ENCODE measurements at places on chromosomes 11 and 22.

DNA sequence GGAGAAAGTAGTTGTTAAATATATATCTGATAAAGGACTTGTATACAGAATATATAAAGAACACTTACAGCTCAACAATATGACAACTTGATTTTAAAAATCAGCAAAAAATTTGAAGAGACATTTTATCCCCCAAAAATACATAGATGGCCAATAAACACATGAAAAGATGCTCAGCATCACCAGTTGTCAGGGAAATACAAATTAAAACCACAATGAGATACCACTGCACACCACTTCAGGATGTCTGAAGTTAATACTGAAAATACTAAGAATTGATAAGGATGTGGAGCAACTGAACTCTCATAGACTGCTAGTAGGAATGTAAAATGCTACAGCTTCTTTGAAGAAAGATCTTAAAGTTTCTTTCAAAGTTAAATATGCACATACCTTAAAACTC is 49.2 kb downstream of the KREMEN1 start:
- no peak for DNase-seq

GRCh38 chr22:25760848-25761595 is 19.0 kb downstream of the MYO18B start:
- no peak for DNase-seq

DNA sequence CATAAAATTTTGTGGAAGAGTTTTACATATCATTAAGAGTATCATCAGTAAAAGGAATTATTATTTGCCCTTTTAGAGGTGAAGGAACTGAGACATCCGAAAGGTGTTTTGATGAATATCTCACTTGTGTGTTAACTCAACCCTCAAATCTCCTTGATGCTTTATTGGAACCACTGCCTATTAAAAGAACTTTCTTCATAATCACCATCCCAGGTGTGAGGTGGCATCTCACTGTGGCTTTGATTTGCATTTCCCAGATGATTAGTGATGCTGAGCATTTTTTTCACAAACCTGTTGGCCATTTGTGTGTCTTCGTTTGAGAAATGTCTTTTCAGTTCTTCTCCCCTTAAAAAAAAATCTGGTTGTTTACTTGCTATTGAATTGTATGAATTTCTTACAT is 134.0 kb upstream of the SYN3 start:
- no peak for DNase-seq

DNA sequence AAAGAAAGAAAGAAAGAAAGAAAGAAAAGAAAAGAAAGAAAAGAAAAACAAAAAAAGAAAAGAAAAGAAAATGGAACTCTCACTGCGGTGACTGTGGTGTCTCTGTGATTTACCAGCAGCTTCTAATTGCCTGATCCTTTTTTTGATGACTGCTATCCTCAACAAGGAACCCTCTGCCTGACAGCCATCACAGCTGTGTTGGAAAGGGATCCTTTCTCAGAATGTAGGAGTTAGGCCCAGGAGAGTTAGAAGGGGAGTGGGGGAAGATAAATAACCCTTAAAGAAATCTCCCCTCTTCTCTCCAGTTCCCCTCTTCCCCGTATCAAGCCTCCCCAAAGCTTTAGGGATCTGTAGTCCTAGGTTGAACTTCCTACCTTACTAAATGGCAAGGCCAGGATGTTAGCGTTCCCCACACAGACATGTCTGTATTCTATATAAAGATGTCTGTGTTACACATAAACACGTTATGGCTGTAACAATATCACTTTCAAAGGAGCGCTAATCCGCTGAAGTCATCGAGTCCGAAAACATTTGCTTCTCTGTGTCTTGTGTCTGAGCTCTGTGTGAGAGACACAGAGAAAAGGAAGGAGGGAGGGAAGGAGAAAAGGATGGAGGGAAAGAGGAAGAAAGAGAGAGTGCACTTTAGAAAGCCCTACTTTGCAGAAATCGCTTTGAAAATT is 26.8 kb upstream of the WT1 start:
- DNase-seq: no peak

GRCh38 chr22:19085233-19085718 is 36.9 kb downstream of the DGCR2 start:
- DNase-seq: no peak

DNA sequence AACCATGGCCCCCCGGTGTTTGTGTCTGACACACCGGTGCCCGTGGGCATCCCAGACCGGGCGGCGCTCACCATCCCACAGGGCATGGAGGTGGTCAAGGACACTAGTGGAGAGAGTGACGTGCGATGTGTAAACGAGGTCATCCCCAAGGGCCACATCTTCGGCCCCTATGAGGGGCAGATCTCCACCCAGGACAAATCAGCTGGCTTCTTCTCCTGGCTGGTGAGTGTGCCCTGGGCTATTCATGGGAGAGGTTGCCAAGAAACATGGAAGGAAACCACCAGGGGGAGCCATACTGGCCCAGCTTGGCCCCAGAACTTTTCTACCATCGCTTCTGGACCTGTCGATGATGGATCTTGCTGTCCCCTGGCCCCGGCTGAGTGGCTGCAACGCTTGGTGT is 36.5 kb downstream of the PRDM11 start:
- DNase-seq: no peak

DNA sequence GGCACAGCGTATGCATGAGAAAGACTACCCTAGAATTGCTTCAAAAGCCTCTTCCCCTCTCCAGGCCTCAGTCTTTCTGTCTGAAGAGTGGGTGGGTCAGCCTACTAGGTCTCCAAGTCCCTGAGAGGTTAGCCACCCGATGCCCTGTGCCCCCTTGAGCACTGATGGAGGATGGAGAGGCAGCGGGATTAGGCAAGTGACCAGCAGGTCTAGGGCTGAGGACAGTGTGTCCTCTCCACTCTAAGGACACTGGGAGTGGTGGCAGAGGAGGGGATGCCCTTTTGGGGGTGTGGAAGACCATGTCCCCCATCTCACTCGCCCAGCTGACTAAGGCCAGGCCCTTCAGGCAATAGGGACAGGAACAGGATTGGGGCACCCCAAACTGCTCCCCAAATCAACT is 72.2 kb upstream of the WNT11 start:
- no peak for DNase-seq

DNA sequence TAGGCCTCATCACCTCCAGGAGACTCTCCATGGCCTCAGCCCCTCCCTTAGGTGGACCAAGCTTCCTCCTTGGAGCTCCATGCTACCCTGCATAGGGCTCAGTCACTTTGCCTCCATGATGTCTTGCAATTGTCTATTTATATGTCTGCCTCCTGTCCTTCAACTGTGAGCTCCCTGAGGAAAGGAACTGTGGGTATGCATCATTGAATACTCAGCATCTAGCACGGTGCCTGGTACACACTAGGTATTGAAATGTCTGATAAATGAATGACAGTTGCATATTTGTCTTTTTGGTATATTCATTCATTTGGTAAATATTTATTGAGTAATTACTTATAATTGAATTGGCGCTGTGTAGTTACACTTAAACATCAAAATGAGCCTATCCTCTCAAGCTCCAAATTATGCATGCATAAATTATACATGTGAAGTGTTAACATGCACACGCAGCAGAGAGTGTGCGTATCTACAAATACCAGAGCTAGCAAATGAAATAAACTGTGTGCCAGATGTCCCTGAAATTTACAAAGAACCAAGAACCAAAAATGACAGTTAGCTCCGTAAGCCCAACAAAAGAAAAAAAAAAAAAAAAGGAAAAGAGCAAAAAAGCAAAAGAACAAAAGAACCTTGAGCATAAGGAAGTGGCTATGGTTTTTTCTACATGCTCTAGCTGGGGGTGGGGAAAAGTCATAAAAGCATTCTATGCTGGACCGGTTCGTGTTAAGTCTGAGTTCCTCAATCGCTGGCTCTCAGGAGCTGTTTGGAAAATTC is 25.2 kb downstream of the GRAP2 start:
- DNase-seq: no peak

- DNase-seq: no peak
Measured at GRCh38 chr22:41320416-41321240, 19.3 kb downstream of the ZC3H7B start.

DNA sequence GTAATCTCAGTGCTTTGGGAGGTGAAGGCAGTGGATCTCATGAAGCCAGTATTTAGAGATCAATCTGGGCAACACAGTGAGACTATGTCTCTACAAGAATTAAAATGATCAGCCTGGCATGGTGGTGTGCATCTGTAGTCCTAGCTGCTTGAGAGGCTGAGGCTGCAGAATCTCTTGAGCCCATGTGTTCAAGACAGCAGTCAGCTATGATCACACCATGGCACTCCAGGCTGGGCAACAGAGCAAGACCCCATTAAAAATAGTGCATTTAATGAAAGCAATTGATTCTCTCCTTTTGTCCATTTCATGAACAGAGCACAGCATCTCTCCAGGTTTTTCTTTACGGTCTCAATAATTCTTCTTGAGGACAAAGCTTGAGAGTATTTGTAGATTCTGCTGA is 11.3 kb upstream of the CARD16 start:
- DNase-seq: no peak

GRCh38 chr11:65209711-65210360 is 28.1 kb downstream of the CAPN1 start:
- DNase-seq: no peak

GRCh38 chr11:61129639-61130523 is 27.6 kb downstream of the CD5 start:
- no peak for DNase-seq

- no peak for DNase-seq
Measured at GRCh38 chr22:50544078-50544745, 1.5 kb upstream of the KLHDC7B start.

DNA sequence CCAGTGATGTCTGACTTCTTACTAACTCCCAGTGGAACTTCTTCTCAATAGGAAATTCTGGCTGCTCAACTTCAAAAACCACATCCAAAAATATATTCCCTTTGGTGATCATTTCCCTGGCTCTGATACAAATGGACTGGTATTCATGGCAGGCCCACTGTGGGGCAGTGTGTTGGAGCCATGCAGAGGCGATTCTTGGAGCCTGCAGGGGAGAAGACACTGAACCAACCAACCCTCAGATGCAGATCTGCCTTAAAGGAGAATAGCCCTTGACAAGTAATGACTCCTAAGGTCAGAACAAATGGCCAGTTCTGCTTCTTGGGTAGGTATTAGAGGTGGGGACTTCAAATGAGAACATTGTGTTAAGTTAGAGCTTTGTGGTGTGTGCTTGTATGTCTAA is 12.2 kb downstream of the OR4D9 start:
- no peak for DNase-seq

DNA sequence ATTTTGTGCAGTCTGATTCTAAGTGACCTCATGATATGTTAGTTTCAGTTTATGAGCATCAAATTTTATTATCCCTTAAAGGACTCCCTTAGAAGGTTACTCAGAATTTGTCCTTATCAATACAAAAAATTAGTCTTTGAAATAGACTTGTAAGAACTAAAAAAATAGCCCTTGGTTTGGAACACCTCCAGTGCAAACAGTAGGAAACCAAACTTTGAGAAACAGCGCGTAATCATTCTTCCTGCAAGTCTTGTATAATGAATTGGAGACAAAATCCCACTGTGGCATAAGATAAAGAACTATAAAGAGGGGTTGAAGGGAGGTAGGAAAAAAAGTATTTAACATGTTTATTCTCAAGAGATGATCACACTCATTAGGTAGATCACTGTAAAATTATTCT is 10.8 kb upstream of the MSANTD4 start:
- DNase-seq: no peak

DNA sequence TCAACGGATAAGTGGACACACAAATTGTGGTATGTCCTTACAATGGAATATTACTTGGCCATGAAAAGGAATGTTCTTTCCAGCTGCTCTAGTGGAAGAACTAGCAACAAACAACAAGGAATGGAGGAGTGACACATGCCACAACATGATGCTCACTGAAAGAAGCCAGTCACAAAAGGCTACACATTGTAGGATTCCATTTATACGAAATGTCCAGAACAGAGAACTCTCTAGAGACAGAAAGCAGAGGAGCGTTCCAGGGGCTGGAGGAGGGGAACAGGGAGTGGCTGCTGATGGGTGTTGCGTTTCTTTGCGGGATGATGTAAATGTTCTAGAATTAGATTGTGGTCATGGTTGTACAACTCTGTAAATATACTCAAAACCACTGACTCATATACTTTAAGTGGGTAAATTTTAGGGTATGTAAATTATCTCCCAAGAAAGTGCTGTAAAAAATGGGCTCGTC is 32.4 kb upstream of the PDGFB start:
- no peak for DNase-seq
